ENCODE measurements at places on chromosomes 16 and 17.

DNA sequence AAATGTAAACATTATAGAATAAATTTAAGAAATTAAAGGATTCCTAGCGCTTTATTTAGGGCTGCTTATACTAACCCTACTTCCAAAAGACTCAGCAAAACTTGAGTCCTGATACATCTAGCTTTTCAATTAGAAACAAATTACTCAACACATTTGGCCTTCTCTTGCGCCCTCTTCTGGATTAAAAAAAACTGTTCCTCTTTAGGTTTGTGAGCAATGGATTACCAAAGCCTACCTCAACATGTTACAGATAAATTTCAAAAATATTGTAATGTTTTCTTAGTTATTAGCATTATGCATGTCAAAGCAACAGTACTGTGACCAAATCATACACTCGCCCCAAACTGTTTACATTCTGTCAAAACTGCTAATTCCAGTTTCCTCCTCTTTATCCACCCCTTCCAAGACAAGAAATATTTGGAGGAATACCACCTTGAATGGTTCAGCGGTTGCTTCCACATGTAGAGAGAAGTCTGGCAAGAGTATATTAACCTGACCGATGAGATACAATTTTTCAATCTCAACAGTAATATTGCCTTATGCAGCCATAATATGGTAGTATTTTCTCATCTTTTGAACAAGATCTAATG lies 2.7 kb downstream of the NUFIP2 start:
- no peak for DNase-seq

DNA sequence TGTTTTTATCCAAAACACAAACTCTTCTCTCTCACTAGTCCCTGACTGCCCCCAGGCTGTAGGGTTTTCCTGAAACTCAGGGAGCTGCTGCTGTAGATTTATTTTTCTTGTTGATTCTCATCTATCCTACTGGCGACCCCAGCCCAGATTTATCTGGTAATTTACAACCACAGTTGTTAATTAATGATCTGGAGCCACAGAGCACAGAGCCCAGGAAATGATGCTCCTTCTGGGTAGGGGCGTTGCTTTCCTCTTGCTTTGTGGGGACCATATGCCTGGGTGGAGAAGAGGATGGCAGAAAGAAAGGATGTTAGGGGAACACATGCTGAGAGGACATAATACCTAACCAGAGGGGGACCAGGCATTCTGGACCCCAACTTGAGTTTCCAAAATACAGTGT lies 7.4 kb upstream of the ETV4 start:
- DNase-seq, result no peak

DNA sequence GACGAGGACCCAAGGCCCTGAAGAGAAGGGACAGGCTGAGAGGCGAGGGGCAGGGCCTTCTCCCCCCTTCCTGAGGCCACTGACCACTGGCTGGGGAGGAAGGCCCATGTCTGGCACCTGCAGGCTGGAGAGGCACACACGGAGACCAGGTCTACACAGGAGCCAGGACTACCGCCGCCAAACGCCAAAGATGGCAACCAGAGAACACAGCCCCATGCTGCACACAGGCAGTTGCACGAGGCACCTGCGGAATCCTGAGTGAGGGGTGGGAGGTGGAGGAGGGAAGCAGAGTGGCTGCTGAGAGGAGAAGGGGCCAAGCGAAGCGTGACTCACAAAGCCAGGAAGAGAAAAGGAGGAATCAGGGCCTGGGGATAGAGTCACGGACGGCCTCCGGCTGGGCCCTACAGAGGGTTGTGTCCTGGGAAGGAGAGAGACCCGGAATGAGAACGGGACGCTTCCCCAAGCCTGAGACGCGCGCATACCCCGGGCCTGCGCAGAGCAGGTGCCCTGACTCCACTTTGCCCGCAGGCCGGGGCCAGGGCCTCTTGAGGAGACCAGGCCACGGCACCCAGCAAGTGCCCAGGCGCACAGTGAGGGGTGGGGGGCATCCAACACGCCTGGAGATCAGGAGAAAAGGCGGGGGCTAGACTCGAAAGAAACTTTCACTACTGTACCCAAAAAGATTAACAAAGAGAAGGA lies 28.7 kb upstream of the C16orf95 start:
- no peak for DNase-seq

DNA sequence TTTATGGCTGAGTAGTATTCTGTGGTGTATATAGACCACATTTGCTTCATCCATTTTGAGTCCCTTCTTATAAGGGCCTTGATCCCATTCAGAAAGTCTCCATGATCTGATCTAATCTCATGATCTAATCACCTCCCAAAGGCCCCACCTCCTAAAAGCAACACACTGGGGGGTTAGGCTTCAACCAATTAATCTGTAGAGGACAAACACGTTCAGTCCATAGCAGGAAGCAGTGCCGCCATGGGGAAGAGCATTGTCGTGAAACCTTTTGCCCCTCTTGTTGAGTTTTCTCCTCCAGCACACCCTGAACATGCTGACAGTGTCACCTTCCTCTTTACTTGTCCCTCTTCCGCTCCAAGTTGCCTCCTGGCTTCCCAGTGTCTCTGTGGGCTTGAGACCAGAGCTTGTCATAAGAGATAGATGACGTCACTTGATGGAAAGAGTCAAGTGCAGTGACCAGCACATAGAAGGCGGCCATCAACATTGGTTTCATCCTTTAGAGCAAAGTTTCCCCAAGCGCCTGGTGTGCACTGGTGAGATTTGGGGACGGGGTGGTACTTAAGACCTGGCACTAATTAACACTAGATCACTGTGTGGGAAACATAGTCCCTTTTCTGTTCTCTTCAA lies 74.1 kb downstream of the PRKCB start:
- DNase-seq, result no peak

DNA sequence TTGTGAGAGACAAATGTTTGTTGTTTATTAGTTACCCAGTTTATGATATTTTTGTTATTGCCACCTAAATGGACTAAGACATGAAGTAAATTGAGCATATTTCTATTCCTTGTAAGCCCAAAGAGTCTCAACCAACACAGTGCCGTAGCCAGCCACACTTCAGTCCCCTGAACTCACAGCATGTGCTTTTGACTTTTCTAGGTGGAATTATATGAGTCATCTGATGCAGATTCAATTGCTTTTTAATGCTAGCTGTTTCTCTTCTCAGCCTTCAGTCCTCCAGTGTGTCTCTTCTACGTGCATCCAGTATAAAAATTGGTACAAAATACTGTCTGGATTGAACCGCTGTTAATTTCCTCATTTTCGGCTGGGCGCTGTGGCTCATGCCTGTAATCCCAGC lies 39.0 kb downstream of the IQCK start:
- DNase-seq, result no peak

- DNase-seq, result no peak
These were observed 74.6 kb downstream of the SYCE1L start for GRCh38 chr16:77273815-77274214.

- DNase-seq, result no peak
These were observed 413.3 kb upstream of the EEF2KMT start for GRCh38 chr16:5510819-5511370.

GRCh38 chr17:55284001-55284884 lies 19.5 kb downstream of the HLF start:
- no peak for DNase-seq

GRCh38 chr16:61362585-61362984 lies 673.7 kb downstream of the CDH8 start:
- no peak for DNase-seq

DNA sequence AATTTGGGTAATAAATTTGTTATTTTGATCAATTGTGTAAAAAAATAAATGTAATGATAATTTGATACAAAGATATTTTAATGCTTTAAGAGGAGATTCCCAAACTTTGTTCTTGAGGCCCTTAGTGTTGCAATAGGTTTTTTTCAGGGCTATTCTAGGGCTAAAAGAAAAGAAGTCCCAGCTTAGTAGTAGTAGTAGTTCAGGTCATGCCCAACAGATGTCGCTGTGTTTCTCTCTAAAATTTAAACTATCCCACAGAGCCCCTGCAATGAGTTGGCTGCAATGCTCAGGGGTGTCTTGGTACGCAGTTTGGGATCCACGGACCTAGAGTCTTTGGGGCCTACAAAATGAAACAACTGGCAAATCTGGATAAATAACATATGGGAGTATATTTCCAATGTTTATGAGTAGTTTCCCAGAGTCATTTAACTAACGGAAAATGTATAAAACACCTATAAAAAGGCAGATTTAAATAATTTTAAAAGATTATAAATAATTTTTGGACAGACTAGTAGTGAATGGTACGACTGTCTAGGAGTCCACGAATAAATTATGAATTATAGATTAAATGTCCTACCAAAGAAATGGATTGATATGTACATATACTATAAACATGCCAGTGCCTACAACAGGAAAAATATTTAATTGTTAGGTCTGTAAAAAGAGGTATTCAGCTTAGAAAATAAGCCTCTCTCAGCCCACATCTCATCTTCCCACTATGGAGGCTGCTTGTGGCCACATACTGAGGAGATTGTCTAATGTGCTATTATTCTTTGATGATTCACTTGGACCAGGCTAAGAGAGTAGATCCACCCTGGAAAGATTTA lies 228.5 kb upstream of the PMFBP1 start:
- DNase-seq, result no peak

DNA sequence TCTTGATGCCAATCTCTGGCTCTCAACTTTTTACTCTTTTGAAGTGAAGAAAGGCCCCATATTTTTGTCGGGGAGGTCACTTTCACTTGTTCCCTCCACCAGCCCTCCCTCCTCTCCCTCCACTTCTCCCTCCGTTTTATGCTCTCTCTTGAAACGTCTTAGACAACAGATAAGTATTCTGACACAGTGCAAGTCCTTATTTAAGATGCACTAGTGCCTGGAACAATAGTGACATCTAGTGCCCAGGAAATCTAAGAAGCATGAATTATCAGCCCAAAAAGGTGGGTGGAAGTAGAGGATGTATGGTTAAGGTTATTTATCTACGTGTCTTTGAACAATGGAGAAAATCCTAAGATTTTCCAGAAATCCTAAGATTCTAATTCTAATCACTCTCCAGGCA lies 17.9 kb downstream of the PSME3IP1 start:
- DNase-seq, result no peak

- DNase-seq, result no peak
These were observed 388.5 kb downstream of the SEC14L1 start for GRCh38 chr17:77529328-77529650.

All from stimulated activated CD4-positive, alpha-beta T cell treated with anti-CD3 and anti-CD28 coated beads, Interleukin-2, amount 100 ng/mL, for 4 hours (primary cell).